ENCODE measurements at places on chromosomes 12 and 14. TPM values are rescaled to one million over a fixed set of nuclear protein-coding genes. Genes with fewer than 3 reads are reported as not detected.
A peak's percentile ranks its signal among the peaks of the same experiment; 100 is the strongest.

DNA sequence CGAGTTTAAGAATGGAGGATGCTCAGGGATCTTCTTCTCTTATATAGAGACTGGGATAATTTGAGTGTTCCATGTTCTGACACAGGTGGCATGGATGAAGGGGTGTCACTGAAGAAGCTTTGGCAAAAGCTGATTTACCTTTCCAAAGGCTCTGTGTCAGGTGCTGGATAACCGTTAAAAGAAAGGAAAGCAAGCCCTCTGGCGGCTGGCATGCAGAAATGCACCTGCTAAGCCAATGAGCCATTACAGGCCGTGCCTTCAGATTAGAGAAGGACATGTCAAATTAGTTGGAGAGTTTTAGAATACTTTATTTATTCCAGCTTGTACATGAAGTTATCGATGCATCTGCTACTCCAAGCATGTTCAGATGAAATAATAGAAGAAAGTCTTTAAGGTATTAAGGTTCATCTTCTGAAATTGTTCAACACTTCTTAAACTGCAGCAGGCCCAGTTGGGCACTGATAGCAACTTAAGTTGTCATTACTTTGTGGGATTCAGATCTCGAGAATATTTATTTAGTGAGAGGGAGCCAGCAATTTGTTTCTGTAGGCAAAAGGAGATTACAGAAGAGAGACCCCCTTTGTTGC, 678.2 kb downstream of the NRXN3 start:
- peaks cover 16% of the 10 kb centered on the region for H3K27me3 ChIP-seq
- H3K4me3 ChIP-seq = no peak overlapping the region
- H3K27ac ChIP-seq = no peak overlapping the region
- no peaks in the 10 kb centered on the region for H3K36me3 ChIP-seq

DNA sequence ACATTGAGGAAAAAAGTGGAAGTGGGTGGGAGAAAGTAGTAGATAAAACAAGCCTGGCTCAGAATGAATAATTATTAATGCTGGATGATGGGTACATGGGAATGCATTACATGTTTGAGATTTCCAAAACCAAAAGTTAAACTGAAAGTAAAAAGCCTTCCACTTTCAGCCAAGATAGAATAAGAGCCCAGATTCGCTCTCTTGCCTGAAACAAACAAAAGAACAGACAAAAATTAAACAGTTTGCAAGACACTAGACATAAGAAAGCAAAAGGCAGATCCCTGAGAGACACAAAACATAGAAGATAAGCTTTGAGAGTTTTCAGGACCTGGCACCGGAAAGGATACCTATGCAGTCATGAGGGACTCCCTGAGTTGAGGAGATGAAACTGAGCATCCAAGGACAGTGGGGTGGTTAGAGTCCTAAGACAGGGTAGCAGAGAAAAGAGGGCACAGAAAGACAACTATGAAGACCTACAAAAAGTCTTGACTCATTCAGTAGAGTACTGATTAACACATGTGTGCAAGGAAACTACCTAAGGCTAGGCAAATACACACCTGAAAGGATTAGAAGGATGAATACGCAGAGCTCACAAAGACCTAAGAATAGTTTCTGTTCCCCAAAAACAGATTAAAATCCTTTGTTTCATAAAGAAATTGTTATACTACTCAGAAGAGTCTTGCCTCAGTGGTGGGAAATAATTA, 54.1 kb downstream of the CEP83 start:
- H3K4me1 ChIP-seq = peaks cover 10% of the 10 kb centered on the region
- H3K27ac ChIP-seq = peak overlapping the region; percentile 6
- peaks cover 3% of the 10 kb centered on the region for H3K36me3 ChIP-seq
- no peaks in the 10 kb centered on the region for H3K27me3 ChIP-seq
- peak overlapping the region; percentile 4 for H3K4me3 ChIP-seq
- DNase-seq = no peak

DNA sequence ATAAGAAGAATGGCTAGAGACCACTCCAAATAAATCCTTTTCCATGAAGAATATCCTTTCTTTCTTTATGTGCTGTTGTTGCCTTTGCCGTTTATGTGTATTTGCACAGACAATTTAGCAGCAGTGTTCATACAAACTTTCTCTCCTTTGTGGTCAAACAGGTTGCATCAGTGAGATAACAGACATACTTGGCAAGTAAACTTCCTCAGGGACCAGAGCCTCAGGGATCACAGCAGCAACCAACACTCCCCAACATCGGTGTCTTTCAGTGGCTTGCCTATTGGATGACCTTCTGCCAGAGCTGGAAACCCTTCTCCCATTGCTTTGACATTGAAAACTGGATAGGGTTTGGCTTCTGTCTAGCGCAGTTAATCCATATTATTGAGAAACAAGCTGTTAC, 252.2 kb downstream of the BTG1 start:
- H3K4me3 ChIP-seq = no peak overlapping the region
- H3K4me1 ChIP-seq = peaks cover 7% of the 10 kb centered on the region
- no peaks in the 10 kb centered on the region for H3K27me3 ChIP-seq
- no peak overlapping the region for H3K27ac ChIP-seq
- H3K36me3 ChIP-seq = no peaks in the 10 kb centered on the region

DNA sequence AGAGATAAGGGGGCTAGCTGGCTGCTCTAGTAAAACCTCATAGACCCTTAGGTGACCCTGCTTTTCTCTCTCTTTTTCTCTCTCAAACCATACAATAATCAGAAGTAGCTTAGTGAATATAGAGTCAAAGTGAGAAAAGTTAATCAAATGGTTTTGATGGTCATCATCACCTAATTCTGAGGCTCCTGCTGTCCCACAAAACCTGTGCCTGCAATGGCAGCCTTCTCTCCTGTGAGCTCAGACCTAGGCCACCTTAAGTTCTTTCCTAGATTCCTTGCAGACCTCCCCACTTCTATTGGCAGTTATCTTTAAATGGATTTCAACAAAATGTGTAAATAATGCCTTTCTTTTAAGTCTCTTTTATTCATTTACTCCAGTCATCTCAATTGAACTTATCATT, 1.5 kb upstream of the RPAP3 start:
- no peak overlapping the region for H3K27ac ChIP-seq
- no peaks in the 10 kb centered on the region for H3K36me3 ChIP-seq
- H3K4me1 ChIP-seq = peaks cover 26% of the 10 kb centered on the region
- H3K27me3 ChIP-seq = no peaks in the 10 kb centered on the region
- H3K4me3 ChIP-seq = no peak overlapping the region

DNA sequence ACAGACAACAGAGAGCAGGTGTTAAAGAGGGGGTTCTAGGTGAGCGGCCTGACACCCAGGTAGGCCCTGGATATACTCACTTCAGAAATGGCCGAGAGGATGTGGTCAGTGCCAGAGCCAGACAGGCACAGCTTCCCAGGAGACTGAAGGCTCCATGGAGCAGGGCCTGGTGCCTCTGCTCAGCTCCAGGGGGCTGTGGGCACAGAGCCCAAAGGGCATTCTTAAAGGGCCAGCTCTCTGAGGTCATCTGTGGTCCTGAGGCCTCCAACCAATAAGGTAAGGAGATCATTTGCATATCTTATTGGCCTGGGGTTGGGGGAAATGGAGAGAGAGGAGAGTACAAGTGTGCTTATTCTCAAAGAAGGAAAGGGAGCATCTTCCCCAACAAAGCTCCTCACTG, 9.7 kb upstream of the PCK2 start:
- no peaks in the 10 kb centered on the region for H3K36me3 ChIP-seq
- no peak for DNase-seq
- peaks cover 42% of the 10 kb centered on the region for H3K27me3 ChIP-seq
- no peak overlapping the region for H3K4me3 ChIP-seq

DNA sequence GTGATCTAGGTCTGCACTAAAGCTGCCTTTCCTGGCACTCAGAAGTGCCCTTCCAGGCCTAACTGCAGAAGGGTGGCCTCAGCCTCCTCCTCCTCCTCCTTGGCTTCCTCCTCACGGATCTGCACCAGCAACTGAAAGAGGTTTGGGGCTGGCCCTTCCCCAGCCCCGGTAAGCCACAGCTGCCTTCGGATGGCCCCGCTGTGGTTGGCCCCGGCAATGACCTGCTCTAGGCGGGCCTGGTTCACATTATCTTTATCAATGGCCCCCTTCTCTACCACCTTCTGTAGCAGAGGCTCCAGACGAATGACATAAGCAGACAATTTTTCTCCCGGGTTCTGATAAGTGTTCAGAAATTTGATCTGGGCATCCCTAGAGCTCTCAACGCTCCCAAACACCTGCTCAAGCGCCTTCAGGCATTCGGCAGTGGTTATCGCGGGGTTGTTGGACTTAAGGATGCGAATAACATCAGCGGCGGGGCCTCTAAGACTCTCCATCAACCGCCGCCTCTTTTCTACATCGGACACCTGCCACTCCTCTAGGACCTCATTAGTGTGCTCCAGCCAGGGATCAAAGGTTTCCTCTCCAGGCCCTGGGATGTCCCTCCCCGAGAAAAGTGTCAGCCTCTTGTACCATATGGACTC, 1.5 kb downstream of the PNMA1 start:
- peaks cover 48% of the 10 kb centered on the region for H3K4me1 ChIP-seq
- H3K27ac ChIP-seq = peak overlapping the region; percentile 97
- no peaks in the 10 kb centered on the region for H3K27me3 ChIP-seq
- H3K4me3 ChIP-seq = peak overlapping the region; percentile 90

- no peaks in the 10 kb centered on the region for H3K27me3 ChIP-seq
- H3K36me3 ChIP-seq = no peaks in the 10 kb centered on the region
- no peak overlapping the region for H3K27ac ChIP-seq
- no peak for DNase-seq
Measured at GRCh38 chr12:107514887-107515445, 170.6 kb upstream of the PWP1 start.

SMIM41 gene
- total RNA-seq = not detected

NUMB gene
- 73.7 TPM for total RNA-seq

ANKRD33 gene
- not detected for total RNA-seq

CYP27B1 gene
- total RNA-seq = 1.7 TPM
